8988T (cell line): ENCODE measurements at places on chromosomes 3 and 15.

DNA sequence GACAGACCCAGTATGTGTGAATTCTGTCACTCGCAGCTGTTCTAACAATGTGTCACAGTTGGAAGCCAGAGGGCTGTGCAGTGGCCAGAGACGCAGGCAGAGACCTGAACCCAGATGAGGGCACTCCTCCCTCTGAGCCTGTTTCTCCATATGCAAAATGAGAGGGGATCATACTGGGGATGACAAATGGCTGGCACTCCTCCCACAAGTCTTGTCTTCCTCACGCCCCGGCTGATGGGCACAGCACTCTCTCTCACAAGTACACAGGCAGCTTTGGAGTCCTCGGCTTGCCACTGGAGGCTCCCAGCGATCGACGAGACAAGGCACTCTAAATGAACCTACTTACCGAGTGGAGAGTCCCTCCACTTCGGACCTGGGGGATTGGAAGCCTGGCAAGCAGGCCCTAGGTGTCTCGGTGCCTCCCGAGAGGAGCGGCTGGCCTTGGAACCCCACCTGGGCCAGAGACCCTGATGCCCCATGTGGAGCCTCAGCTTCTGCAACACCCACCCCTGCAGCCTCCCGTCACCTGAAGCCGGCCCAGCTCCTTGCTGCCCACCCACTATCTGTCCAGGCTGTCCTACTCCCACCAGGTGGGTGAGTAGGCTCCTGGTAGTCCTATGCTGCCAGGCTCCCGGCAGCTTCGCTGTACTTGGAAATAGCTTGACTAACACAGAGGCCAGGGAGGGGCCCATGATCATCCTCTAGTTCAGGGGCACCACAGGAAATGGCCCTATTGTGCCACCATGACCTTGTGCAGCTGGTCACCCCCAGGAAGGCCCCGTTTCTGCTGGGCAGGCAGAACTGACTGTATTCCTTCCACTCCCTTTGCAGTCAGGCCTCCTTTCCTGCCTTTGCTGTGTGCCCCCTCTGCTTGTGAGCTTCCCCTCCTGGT is 65.0 kb upstream of the IQSEC1 start:
- no peak for DNase-seq

- peak; percentile 79 for DNase-seq
Observed at GRCh38 chr3:128383316-128384235, 83.1 kb downstream of the DNAJB8 start.

GRCh38 chr3:105564546-105565288 is 198.0 kb downstream of the ALCAM start:
- no peak for DNase-seq

DNA sequence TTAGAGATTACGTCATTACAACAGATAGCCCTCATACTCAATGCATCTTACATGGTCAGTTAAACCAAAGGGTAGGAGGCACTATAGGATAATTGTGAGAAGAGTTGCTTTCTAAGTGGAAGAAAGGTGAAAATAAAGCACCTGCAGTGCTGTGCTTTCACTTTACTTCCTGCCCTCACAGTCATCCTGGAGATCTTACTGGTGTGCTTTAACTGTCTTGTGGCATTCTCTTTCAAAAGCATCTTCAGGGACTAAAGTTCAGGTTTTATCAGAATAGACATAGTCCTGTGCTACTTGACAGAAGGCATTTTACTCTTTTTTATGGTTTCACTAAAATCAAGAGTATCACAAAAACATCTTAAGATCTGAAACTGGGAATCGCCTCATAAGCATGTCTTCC is 286.6 kb downstream of the ZBTB20 start:
- DNase-seq = no peak

GRCh38 chr3:46012246-46012645 is 15.0 kb downstream of the XCR1 start:
- no peak for DNase-seq

DNA sequence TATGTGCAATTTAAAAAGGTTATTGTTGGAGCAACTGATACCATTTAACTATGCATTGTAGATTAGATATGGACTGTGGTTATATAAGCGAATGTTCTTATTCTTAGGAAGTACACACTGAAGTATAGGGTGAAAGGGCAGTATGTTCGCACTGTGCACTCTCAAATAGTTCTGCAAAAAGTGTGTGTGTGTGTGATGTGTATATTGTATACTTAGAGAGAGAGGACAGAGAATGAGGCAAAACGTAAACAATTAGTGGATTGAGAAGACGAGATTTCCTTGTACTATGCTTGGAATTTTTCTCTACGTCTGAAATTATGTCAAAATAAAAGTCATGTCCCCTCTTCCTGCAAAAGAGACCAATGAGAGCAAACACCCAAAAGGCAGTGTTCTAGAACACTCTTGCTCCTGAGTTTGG is 30.4 kb downstream of the LSM3 start:
- DNase-seq = no peak

GRCh38 chr15:96181873-96182301 is 148.6 kb upstream of the NR2F2 start:
- no peak for DNase-seq

DNA sequence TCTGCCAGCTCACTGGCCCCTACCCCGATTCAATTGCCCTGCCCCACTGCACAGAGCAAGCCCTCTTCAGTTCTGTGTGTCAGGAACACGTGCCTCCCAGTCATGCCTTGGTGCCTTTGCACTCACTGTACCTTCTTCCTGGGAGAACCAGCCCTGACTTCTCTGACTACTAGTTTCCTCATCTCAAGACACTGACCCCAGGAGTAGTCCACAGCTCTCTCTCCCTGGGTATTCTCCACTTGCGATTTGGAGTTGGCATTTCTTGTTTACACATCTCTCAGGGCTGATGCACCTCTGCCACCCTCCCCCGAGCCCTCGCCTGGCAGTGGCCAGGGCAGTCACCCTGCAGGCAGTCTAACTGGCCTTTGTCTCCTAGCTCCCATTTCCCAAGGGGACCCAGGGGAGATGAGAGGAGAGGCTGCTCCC is 5.7 kb downstream of the CISH start:
- no peak for DNase-seq

DNA sequence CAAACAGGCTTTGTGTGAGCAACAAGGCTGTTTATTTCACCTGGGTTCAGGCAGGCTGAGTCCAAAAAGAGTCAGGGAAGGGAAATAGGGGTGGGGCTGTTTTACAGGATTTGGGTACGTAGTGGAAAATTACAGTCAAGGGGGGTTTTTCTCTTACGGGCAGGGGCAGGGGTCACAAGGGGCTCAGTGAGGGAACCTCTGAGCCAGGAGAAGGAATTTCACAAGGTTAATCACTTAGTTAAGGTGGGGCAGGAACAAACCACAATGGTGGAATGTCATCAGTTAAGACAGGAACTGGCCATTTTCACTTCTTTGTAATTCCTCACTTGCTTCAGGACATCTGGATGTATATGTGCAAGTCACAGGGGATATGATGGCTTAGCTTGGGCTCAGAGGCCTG is 1592.8 kb upstream of the GBE1 start:
- DNase-seq = no peak

GRCh38 chr15:36468746-36469145 is 110.7 kb upstream of the CDIN1 start:
- DNase-seq = no peak

DNA sequence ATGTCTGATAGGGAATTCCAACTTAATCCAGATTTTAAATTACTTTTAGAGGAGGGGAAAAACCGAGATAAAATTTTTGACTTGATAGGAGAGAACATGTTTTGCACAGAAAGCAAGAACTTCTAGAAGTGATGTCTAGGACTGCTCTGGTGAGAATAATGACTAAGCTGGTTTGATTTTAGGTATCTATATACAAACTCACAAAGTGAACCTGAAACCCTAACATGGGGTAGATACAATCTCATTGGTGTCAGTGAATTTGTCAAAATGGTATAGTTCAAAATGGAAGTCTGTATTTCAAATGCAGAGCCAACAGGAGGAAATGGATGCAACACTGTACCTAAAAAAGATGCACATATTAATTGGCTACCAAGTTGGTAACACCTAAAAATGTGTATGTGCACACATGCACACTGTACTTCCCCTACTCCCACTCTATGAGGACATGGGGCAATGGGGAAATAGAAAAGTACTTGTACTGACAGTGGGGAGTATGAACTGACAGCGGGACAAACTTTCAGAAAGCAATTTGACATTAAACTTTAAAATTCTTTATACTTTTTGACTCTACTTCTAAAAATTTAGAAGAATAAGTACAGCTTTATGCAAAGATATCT is 53.0 kb downstream of the NR1I2 start:
- no peak for DNase-seq

- no peak for DNase-seq
Observed at GRCh38 chr3:15769256-15769915, 28.4 kb downstream of the ANKRD28 start.
